ENCODE measurements at places on chromosomes 11 and 22. TPM values are rescaled to one million over a fixed set of nuclear protein-coding genes. Genes with fewer than 3 reads are reported as not detected.

The ACR gene
- 0.38 TPM for total RNA-seq

The UVRAG gene
- total RNA-seq: 78.4 TPM

The OR51I2 gene
- total RNA-seq: not detected

The YAP1 gene
- total RNA-seq: 54.2 TPM

The CSRP3 gene
- total RNA-seq: not detected

The DUSP8 gene
- total RNA-seq: 0.57 TPM

The GP1BB gene
- total RNA-seq: 2.3 TPM

The BIK gene
- 0.76 TPM for total RNA-seq

The SCGB1A1 gene
- not detected for total RNA-seq

The MUC2 gene
- not detected for total RNA-seq

The TPBGL gene
- not detected for total RNA-seq

The TTC28 gene
- 39.7 TPM for total RNA-seq

The SDHD gene
- 114 TPM for total RNA-seq

The PIH1D2 gene
- 1.7 TPM for total RNA-seq

The SPI1 gene
- under 0.01 TPM for total RNA-seq

The CELSR1 gene
- total RNA-seq: 26.1 TPM

The OR4D5 gene
- not detected for total RNA-seq

The IPO7 gene
- 156 TPM for total RNA-seq

The EWSR1 gene
- 226 TPM for total RNA-seq

The NAALADL1 gene
- 7.2 TPM for total RNA-seq

The SEC14L6 gene
- total RNA-seq: 0.19 TPM

The NCAM1 gene
- 1.6 TPM for total RNA-seq

The RNF169 gene
- total RNA-seq: 37.1 TPM

The SMIM35 gene
- not detected for total RNA-seq

The IGLL5 gene
- not detected for total RNA-seq

The SMARCB1 gene
- 89.6 TPM for total RNA-seq

The FAM118A gene
- 51.6 TPM for total RNA-seq

The KRTAP5-1 gene
- not detected for total RNA-seq

The OR2D2 gene
- not detected for total RNA-seq

The OR52I2 gene
- not detected for total RNA-seq

The MRGPRE gene
- total RNA-seq: not detected

The GRM5 gene
- total RNA-seq: 0.33 TPM

The BATF2 gene
- total RNA-seq: 0.98 TPM

The CDC42EP1 gene
- total RNA-seq: 42.1 TPM

The UBE4A gene
- 55.9 TPM for total RNA-seq

The KLHL22 gene
- total RNA-seq: 21.9 TPM

The FGF4 gene
- total RNA-seq: not detected

The PGA5 gene
- total RNA-seq: not detected

The LIF gene
- total RNA-seq: 0.19 TPM

The OR51B4 gene
- not detected for total RNA-seq

The DCDC1 gene
- under 0.01 TPM for total RNA-seq

The SLC5A4 gene
- 2.6 TPM for total RNA-seq

The OR2AT4 gene
- total RNA-seq: not detected

The MRGPRX3 gene
- not detected for total RNA-seq

The VPREB1 gene
- not detected for total RNA-seq
